ENCODE measurements at places on chromosomes 11 and 22.

DNA sequence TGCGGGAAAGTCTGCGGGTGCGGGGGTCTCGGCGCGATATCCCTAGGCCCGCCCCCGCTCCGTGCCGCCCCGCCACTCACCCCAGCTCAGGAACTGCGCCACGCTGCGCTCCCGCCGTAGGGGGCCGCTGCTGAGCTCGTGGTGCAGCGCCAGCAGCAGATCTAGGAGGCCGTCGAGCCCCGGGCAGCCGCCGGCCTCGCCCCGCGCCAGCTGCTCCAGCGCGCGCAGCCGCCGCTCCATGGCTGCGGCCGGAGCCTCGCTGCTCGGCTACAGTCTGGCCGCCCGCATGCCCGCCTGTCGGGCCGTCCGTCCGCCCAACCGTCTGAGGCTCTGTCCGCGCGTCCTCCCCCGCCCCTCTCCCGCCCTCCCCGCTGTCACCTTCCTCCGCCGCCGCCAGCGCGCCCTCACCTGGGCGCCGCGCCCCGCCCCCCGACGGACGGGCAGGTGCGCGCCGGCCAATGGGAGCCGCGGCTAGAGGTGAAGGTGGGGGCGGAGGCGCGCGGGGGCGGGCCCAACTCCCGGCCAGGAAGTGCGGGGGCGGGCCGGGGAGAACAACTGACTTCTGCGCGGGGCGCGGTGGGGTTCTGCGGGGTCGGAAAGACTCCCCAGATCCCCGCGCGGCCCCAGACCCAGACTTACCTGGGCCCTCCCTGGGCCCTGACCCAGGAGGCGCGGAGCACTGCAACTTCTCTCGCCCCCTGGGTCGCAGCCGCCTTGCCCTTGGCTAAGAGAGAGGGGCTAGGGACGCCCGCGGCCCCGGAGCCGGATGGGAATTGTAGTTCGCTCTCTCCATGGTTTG lies at the start of gene CDC42BPG:
CDC42BPG (minus strand) TSS at position 324 of the 799 bp plus-strand sequence; CDS start at position 240, 84 bp downstream.
- peak; percentile 55 for DNase-seq

GRCh38 chr11:94574193-94574961 lies 7.2 kb downstream of the PIWIL4 start:
- DNase-seq: no peak

DNA sequence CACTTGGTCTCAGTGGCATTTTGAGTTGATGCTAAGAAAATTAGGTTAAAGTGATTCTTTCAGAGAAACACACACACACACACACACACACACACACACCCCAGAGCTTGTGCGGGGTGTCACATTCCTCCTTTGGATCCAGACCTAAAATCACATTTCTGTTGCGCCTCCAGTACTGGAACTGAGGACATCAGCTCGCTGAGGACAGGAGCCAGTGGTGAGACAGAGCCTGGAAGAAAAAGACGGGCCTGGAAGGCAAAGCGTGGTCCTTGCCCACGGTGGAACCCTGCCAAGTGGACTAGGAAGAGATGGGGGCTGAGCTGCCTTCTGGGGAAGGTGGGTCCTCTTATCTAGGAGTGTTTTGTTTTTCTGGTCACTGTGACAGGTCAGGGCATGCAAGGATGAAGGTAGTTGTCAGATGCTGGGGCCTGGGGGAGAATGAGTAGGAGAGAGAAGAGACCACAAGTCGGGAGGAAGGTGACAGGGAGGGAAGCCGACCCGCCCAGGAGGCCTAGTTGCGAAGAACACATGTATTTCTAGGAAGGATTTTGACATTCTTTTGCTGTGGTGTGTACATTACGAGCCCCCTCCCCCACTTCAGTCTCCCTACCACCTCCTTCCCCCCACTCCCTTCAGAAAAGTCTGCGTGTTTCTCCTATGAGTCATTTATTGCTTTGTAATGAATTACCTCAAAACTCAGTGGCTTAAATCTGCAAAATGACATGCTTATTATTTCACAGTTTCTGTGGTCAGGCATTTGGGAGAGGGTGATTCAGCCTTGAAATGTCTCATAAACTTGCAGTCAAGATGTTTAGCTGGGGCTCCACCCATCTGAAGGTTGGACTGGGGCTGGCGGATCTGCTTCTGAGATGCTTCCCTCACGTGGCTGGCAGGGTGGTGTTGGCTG lies 4.8 kb upstream of the ELFN2 start:
- DNase-seq: no peak

DNA sequence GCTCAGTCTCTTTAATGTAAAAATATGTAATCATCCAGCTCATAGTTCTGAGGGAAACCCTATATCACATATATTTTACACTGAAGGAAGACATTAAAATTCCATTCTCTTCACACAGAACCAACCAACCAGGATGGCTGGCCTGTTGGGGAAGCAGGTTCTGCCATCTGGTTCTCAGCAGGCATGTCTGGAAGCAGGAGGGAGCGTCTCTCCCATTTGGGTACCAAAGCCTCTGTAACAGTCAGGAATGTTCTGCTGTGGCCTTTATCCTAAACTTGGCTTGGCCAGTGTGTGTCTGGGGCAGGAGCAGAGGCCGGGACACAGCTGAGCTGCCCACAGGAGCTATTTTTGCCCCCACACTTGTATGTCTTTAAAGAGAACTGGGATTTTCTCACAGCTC lies 29.2 kb downstream of the SGSM3 start:
- no peak for DNase-seq

GRCh38 chr11:91563176-91563575 lies 661.4 kb upstream of the FAT3 start:
- DNase-seq: no peak
